CD4-positive, alpha-beta T cell (primary cell): ENCODE measurements at places on chromosomes 13 and 19.

DNA sequence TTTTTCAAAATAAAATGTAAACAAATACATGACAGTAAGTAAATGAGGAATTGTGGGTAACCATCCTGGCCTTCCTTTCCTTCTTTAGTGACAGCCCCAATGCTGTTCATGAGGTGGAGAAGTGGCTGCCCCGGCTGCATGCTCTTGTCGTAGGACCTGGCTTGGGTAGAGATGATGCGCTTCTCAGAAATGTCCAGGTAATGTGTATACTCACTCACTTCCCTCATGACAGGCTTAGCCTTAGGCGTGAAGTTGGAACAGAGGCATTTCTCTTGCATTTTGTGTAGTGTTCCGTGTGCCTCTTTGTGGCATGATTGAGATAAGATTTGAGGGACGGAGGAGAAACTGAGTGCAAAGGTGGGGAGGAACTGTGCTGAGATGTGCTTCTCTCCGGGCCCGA lies 12.0 kb downstream of the NAXD start:
- DNase-seq: no peak

DNA sequence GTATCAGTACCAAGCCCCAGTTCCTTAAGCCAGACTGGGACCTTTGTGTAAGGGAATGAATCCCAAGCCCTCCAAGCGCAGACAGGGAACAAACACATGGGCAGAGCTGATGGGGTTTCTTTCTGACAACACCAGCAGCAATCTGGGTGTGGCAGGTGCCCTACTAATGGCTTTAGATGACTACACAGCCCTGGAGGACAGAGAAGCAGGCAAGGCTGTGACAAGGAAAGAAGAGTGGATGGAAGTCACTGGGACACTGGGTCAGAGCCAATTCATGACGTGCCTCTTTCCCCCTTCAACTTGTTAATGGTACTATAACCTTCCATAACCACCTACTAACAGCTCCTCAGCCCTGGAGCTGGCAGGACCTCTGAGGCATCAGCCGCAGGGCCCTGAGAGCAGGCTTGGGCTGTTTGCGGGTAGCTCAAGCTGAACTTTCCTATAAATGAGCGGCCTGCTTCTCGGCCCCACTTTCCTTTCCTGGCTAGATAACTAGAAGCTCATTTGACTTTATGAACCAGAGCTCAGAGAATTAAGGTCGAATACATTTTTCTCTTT lies 38.9 kb downstream of the RASL11A start:
- DNase-seq: no peak

- no peak for DNase-seq
Measured at GRCh38 chr13:76647550-76647949, 238.7 kb downstream of the KCTD12 start.

- no peak for DNase-seq
Measured at GRCh38 chr13:112687836-112688559, 1.8 kb upstream of the ATP11A start.

- no peak for DNase-seq
Measured at GRCh38 chr13:49869519-49869918, 66.6 kb downstream of the SPRYD7 start.

- no peak for DNase-seq
Measured at GRCh38 chr13:39185326-39185725, 147.1 kb downstream of the NHLRC3 start.
